ENCODE measurements at places on chromosomes 12 and 14.

- peak; percentile 66 for DNase-seq
Observed at GRCh38 chr14:95460647-95461478, 55.6 kb downstream of the SYNE3 start.

DNA sequence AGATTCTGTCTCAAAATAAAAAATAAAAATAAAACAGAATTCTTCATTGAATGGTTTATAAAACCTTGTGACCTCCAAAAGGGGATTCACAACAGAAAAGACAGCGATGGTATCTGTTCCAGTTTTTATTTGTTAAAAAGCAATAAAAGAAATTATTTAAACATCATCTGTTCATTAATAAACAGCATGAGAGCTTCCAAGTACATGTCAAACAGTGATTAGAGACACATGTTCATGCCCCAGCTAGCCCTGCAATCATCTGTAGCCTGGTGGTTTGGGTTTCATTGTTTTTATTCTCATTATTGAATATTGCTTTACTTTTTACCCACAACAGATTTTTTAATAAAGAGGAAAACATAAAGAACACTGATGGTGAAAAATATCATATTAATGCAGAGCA, 173.3 kb downstream of the ANO2 start:
- DNase-seq, result no peak

DNA sequence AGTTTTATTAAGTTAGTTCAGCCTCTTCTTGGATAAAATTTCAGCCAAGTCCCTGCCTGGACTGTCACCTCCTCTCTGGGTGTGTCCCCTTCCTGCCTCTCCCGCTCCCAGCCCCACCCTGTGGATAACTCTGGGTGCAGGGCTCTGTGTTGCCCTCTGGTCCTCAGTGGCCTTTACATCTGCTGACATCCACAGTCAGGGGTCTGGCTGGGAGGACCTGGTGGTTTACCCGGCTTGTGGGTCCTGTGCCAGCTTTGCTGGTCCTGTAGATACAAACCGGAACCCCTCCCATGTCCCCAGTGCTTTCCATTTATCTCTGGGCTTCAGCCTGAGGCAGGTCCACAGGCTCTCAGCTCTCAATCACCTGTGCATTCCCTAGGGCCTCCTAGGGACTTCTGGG, 28.9 kb upstream of the PLEKHG3 start:
- no peak for DNase-seq

DNA sequence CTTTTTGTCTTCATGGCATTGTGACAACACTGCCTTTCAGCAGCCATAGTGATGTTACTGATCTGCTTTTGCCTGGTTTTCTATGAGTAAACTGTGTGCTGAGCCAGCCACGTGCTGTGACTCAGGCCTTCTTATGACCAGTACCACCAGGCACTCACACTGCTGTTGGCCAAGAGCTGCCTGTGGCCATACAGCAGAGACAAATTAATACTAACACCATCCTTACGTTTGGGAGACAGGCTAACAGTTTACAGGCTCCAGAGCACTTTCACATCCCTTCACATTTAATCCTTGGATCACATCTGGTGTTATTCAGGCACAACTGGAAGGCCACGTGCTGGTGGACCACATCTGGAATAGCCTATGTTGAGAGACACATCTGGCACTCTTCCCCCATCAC, 377.9 kb downstream of the CCDC91 start:
- peak; percentile 99 for DNase-seq

DNA sequence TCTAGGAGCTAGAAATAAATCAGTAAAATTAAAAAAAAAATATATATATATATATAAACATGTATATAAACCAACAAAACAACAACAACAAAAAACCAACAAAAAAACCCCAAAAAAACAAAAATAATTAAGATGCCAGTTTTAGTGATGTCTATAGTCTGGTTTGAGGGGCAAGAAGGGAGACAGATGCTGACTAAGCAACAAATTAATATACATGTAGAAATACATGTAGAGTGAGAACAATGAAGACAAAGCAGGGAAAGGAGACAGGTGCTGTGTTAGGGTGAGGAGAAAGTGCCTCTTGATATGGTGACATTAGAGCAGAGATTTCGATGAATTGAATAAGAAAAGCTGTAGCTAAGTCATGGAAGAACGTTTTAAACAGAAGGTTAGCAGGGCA, 477.9 kb downstream of the APAF1 start:
- no peak for DNase-seq

DNA sequence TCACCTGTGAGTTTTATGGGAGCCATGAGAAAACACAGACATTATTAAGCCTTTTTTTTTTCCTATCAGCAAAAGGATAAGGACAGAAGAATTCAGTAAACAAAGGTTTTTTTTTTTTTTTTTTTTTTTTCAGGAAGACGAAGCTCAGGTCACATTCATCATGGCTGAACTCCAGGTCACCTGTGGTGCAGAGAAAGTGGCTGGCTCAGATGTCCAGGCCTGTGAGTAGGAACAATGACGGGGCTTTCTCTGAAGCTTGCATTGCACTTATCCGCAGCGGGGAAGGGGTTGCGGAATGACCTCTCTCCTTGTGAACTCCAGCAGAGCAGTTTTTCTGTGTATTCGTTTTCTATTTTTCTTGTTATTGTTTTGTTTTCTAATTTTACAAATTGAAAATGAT, 759.6 kb upstream of the TMEM132C start:
- DNase-seq, result no peak
